ENCODE measurements at places on chromosomes 3 and 15. TPM values are rescaled to one million over a fixed set of nuclear protein-coding genes. Genes with fewer than 3 reads are reported as not detected.

DNA sequence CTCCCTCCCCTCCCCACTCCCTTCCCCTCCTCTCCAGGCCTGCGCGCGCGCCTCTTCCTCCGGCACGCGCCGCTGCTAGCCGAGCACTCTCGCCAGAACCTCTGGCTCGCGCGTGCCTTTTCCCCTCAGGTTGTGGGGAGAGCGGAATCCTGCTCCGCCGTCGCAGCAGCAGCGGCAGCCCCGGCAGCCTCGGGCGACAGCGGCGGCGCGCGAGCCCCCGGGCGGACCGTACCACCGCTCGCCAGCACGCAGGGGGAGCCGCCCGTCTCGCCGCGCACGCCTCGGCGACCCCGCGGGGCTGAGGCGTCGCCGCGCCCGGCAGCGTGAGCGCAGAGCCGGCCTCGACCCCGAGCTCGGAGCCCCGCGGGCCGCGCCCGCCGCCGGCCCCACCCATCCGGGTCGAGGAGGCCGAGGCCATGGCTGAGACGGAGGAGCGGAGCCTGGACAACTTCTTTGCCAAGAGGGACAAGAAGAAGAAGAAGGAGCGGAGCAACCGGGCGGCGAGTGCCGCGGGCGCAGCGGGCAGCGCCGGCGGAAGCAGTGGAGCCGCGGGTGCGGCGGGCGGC, at the start of gene CDV3:
Gene CDV3, plus strand, starts transcription at position 58 of the 566 bp plus-strand sequence. Its CDS starts 359 bp downstream, at position 417.
- DNase-seq = no peak

DNA sequence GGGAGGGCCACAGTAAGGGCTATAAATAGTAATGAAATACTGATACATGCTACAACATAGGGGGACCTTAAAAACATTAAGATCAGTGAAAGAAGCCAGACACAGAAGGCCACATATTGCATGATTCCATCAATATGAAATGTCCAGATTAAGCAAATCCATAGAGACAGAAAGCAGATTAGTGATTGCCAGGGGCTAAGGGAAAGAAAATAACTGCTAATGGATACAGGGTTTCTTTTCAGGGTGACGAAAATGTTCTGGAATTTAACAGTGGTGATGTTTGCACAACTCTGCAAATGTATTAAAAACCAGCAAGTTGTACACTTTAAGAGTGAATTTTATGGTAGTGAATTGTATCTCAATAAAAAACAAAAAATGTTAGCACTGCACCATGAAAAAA, 37.0 kb downstream of the PIK3R4 start:
- DNase-seq = no peak

DNA sequence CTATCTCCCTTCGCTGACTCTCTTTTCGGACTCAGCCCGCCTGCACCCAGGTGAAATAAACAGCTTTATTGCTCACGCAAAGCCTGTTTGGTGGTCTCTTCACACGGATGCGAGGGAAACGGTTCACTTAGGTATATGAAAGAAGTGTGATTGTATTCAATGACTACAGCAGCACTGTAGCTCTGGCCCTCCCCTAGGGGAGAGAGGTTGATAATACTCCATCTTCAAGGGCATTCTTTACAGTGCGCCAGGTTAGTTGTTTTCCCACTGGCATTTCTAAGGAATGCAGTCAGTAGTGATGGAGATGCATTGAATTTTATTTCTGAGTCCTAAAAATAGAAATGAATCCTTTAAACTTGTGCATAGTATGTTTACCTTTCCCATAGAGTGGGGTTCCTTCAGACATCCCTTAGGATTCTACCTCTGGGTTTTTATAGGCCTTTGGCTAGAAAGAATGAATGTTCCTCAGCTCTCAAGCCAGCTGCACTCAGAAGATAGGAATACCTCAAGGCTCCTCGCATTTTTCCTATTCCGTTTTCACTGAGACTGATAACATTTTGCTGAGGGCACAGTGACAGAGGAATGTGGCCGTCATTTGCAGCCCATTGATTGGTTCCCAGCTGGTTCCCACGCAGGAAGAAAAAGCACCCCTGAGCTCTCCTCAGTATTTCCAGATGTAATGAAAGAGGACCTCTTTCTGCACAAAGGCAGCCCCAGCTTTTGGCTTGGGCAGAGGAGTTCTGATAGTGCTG, 131.8 kb upstream of the C2CD4B start:
- DNase-seq = no peak

DNA sequence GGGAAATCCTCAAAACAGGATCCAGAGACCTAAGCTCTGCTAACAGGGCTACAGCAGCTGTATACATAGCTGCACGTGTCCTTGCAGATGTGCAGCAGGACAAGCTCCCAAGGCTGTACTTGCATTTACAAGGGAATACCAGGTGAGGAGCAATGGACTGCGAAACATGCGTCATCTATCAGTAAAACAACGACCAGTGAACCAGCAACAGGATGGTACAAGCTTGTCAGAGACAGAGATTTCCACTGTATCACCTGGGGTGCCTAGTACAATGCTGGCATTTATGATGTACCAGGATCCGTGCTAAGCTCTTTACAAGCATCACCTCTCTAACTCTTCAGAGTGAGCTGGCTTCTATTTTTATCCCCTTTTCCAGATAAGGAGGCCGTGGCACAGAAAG, 227.3 kb downstream of the FOXP1 start:
- no peak for DNase-seq

The RPL4 gene
- total RNA-seq = 2,612 TPM

Data from A172 (cell line).